ENCODE measurements at places on chromosomes 2 and 18. TPM values are rescaled to one million over a fixed set of nuclear protein-coding genes. Genes with fewer than 3 reads are reported as not detected.

DNA sequence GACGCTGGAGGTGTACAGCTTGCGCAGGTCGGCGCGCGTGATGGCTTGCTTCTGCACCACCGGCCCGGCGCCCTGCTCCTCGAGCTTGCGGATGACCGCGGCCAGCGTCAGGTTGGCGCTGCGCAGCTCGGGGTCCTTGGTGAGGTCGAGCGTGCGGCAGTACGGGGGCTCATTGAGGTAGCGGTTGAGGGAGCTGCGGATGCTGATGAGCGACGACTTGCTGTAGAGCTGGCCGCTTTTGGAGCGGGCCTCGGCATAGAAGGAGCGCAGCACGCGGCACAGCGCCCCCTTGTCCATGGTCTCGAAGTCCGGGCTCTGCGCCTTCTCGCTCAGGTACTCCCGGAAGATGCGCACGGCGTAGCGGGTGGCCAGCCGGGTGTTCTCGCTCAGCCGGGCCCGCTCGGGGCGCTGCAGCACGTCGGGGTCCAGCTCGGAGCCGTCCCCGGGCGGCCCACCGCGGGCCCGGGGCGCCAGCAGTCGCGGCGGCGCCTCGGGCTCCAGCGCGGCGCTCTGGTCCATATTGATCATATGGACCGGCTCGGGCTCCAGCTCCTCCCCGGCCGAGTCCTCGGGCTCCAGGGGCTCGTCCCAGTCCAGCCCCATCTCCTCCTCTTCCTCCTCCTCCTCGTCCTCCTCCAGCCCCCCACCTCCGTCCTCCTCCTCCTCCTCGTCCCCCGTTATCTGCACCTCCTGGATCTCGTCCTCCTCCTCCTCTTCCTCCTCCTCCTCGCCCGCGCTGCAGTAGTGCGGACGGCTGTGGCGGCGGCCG lies 523 bp downstream of the KCTD1 start:
- no peak overlapping the region for H3K27ac ChIP-seq
- peaks cover 25% of the 10 kb centered on the region for H3K27me3 ChIP-seq
- peak; percentile 57 for DNase-seq
- no peaks in the 10 kb centered on the region for H3K36me3 ChIP-seq
- H3K4me1 ChIP-seq, result peaks cover 47% of the 10 kb centered on the region

DNA sequence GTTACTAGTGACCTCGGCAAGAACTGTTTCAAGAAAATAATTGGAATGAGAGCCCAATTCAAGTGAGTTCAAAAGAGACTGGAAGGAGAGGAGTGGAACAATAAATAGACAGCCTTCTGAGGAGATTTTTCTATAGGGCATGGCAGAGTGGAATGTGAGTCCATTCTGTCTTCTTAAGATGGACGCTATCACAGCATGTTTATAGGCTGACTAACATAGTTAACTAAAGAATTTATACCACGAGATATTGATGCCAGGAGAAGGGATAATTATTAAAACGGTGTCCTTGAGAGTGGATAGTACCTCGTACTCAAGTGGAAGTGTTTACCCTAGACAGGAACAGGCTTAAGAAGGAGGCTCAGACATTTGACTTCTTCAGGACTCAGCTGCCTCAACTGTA lies 143.5 kb upstream of the RBBP8 start:
- H3K4me3 ChIP-seq, result no peak overlapping the region
- H3K4me1 ChIP-seq, result no peaks in the 10 kb centered on the region
- H3K36me3 ChIP-seq, result no peaks in the 10 kb centered on the region
- no peak overlapping the region for H3K27ac ChIP-seq

DNA sequence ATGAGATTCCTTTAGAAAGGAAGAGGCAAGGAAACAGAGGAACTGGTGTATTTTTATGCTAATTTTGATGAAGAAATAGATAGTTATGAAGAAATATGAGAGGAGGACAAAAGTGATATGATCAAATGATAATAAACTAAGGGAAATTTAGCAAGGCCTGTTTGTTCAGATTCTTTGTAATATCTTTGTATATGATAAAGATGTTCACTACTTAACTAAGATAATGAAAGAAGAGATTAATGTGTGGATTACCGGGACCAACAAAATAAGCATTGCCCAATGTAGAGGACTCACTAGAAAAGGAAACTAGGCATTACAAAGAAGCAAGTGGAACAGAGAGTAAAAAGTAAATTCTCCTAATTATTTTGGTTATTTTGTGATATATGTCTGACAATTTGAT lies 99.0 kb upstream of the FIGN start:
- no peak overlapping the region for H3K4me3 ChIP-seq
- DNase-seq, result no peak
- no peaks in the 10 kb centered on the region for H3K27me3 ChIP-seq
- H3K27ac ChIP-seq, result no peak overlapping the region

Gene NOSTRIN
- 0.92 TPM for total RNA-seq

DNA sequence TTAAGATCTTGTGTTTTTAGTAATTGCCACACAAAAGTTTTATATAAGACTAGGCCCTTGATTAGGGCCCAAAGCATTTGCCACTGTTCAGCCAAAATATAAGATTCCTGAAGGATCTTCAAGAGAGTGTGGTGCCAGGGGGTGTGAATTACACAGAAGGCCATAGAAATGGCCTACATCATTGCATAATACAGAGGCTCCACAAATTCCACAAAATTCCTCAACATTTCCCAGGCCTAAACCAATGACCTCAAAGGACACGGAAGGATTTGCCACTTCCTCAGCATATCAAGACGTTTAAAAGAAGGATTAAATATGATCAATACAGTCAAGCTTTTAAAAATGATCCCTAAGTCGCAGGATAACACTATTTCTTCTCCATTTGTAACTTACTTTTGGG lies 24.1 kb downstream of the COL6A3 start:
- H3K27ac ChIP-seq, result no peak overlapping the region
- no peak for DNase-seq
- no peaks in the 10 kb centered on the region for H3K36me3 ChIP-seq
- no peak overlapping the region for H3K4me3 ChIP-seq
- no peaks in the 10 kb centered on the region for H3K27me3 ChIP-seq

- H3K36me3 ChIP-seq, result no peaks in the 10 kb centered on the region
- no peaks in the 10 kb centered on the region for H3K4me1 ChIP-seq
- H3K27me3 ChIP-seq, result no peaks in the 10 kb centered on the region
- DNase-seq, result no peak
These were observed 29.6 kb downstream of the CABYR start for GRCh38 chr18:24168496-24168895.

- H3K27me3 ChIP-seq, result no peaks in the 10 kb centered on the region
- H3K4me1 ChIP-seq, result no peaks in the 10 kb centered on the region
- no peak for DNase-seq
- H3K4me3 ChIP-seq, result no peak overlapping the region
- no peaks in the 10 kb centered on the region for H3K36me3 ChIP-seq
These were observed 13.1 kb downstream of the ARMC9 start for GRCh38 chr2:231211486-231211885.

GRCh38 chr2:96507957-96508520 lies 2.9 kb upstream of the NEURL3 start:
- H3K27me3 ChIP-seq, result peaks cover 11% of the 10 kb centered on the region
- peaks cover 20% of the 10 kb centered on the region for H3K4me1 ChIP-seq
- H3K27ac ChIP-seq, result no peak overlapping the region
- peak; percentile 91 for DNase-seq

DNA sequence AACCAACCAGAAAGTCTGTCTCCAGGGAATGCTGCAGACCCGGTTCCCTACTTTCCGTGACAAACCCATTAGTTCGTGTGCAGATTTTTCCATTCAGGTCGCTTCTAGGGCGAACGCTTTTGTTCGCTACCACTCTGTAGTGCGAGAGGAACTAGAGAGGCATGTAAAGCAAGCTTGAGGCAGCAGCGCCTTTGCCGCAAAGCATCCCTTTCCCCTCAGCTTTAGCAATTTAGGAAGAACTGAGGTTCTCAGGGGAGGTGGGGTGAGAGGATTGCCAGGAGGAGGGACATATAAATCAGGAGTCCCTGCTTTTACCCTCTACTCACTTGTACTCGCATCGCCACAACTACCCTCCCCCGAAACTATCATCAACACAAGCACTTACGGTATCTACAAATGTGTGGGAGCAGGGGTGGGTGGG lies 748 bp upstream of the ZNF804A start:
- peaks cover 39% of the 10 kb centered on the region for H3K27me3 ChIP-seq
- no peak overlapping the region for H3K27ac ChIP-seq
- H3K4me3 ChIP-seq, result peak overlapping the region; percentile 27
- H3K4me1 ChIP-seq, result no peaks in the 10 kb centered on the region

DNA sequence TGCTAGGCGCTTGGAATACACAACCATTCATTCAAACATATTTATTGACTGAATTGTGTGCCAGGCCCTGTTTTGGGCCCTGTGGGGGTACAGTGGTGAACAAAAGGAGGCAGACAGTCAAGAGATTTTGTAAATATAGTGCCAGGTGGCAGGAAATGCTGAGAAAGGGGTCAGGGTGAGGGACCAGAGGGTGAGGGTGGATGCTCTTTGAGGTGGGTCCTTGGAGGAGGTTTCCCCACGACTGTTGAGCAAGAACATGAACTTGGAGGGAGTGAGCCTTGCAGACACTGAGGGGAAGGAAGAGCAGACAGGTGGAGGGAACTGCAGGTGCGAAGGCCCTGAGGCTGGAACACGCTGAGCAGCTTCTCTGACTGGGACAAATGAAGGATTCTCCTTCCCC lies 40.7 kb downstream of the ODC1 start:
- H3K36me3 ChIP-seq, result peaks cover 30% of the 10 kb centered on the region
- H3K4me1 ChIP-seq, result peaks cover 54% of the 10 kb centered on the region
- DNase-seq, result no peak
- H3K27ac ChIP-seq, result peak overlapping the region; percentile 55

DNA sequence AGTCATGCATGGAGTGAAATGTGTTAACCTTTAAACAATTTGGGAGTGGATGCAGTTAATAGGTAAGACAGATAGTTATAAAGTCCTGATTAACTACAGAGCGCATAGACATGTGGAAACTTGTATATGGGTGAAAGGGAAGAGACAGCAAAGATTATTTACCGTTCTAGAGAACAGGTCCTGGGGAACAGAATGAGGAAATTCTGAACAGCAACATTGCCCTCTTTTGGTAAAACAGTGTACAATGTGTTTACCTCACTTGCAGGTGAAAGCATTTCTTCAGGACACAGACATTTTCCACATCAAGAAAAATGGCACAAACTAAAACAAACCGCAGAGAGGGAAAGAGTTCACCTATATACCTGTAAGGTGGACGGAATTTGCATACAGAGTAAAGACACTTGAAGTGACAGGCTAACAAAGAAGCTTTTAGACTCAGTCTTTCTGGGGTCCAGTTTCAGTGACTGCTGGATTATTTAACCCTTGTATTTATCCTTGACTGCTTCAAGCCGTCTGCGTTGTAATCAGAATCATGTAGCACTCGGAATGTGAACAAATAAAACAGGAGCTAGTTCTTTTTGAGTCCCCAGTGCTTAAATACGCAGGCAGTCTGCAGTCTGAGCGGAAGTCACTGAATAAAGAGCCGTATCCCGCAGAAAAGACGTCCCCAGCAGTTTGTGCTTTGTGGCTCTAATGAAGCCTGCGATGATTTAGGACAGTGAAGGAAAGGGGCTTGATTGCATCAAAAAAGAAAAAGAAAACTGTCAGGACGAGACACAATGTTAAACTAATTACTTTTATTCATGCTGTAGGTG lies 364.8 kb upstream of the GALNT5 start:
- no peaks in the 10 kb centered on the region for H3K4me1 ChIP-seq
- H3K36me3 ChIP-seq, result no peaks in the 10 kb centered on the region
- H3K4me3 ChIP-seq, result no peak overlapping the region
- peaks cover 2% of the 10 kb centered on the region for H3K27me3 ChIP-seq
- H3K27ac ChIP-seq, result no peak overlapping the region

DNA sequence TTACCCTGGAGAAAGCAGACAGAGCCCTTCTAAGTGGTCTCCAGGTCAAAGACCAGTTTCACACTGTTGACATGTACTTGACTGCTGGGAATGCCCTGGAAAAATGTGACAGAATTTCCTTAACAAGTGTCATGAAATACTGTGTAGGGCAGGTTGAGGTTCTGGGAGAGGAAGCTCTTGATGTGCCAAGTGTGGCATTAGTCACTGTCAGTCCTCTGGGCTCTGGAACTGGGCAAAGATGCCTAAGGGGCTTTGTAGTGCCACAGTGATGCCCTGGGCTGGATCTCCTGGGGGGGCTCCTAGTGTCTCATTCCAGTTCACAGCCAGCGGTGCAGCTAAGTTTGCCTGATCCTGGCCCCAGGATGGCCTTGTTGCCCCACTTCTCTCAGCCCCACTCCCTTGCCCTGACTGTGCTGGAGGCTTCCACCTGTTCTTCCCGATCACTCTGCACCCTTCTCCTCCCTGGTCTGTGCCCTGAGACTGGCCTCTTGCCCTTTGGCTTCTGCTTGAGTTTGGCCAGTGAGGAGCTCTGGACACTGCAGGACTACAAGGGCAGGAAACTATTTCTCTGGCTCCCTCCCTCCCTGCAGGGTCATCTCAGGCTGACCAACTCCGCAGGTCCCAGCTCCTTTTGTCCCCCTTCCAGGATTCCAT lies 27.0 kb upstream of the FAM124B start:
- DNase-seq, result no peak
- peaks cover 3% of the 10 kb centered on the region for H3K27me3 ChIP-seq
- H3K27ac ChIP-seq, result no peak overlapping the region

DNA sequence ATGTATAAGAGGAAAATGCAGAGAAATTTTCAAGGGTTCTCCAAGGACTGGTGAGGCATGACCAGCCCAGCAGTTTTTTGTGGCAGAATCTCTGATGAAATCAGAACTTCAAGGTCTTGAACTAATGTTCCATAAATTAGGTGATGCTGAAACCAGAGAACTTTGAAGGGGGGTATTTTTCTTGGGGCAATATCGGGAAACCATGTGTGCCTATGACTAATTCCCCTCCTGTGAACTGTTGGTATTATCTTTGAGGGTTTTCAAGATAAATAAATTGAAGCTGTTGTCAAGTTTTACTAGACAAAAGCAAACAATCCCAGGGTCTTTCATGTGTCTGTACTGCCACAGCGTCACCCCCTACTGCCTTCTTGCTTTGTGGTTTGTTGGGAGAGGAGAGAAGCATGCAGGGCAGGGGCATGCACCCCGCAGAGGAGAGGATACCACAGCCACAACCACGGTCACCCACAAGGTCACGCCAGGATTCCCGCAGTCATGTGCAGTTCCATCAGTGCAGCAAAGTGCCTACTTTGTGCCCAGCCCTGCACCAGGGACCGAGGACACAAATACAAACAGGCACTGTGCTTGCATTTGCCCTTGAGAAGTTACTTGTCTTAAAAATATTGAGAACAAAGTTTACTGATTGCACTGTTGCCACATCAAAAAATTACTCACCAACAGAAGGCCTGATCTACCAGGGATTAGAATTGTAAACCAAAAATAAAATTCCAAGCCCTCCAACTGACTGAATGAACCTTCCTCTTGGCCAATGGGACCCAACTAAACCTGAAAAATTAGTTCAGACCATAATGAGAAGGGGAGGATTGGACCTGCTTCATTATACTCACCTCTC lies 413.3 kb upstream of the TRIB2 start:
- H3K4me1 ChIP-seq, result peaks cover 27% of the 10 kb centered on the region
- H3K4me3 ChIP-seq, result no peak overlapping the region
- H3K36me3 ChIP-seq, result no peaks in the 10 kb centered on the region
- DNase-seq, result no peak
- no peak overlapping the region for H3K27ac ChIP-seq

Gene DNMT3A
- 62.1 TPM for total RNA-seq

Measured in CD4-positive, alpha-beta T cell (primary cell).